AG10803 (cell line): ENCODE measurements at places on chromosomes 12 and 14.
A peak's percentile ranks its signal among the peaks of the same experiment; 100 is the strongest.

DNA sequence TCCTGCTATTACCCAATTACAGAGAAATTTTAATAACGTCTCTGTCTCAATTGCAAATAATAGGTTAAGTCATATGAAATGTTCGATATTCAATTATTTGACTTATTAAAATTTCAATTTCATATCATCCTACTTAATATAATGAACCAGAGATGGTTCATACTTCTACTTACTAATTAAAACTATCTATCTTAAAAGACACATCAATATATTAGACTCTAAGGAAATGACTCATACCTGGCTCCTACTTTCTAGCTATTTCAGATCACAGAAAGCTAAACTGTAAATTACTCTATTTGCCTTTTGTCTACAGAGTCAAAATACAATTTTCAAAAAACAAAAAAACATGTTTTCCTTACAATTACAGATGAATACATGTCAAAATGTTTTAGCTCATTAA, 99.6 kb downstream of the CAPZA3 start:
- DNase-seq: no peak

DNA sequence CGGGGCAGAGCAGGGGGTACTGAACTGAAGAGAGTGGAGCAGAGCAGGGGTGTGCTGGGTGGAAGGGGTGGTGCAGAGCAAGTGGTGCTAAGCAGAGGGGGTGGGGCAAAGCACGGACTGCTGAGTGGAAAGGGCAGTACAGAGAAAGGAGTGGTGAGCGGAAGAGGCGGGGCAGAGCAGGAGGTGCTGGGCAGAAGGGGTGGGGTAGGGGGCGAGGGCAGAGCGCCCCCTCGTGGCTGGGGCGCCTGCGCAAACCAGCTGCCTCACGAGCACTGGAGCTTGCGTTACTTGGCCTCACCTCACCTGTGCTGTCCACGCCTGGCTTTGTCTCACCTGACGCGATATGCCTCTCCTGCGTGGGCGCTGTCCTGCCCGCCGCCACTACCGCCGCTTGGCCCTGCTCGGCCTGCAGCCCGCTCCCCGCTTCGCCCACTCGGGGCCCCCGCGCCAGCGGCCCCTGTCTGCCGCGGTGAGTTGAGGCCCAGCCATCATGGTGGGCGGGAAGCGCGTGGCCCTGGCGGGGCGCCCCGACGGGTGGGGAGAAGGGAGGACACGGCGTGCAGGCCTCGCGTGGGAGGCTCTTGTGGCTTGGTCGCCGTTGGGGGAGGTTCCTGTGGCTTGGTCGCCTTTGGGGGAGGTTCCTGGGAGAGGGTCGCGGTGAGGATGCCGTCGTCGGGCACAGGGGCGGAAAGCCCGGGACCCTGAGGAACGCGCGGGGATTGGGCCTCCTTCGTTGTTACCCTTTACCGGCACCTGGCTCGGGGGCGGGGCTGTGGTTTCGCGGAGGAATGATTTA, at the start of gene COX8C:
COX8C (plus strand) TSS at position 257 of the 796 bp plus-strand sequence; CDS start at position 344, 87 bp downstream.
- DNase-seq: no peak

GRCh38 chr12:15650399-15651128, 138.6 kb downstream of the EPS8 start:
- no peak for DNase-seq

GRCh38 chr12:123149088-123149487, 1.8 kb downstream of the PITPNM2 start:
- no peak for DNase-seq

DNA sequence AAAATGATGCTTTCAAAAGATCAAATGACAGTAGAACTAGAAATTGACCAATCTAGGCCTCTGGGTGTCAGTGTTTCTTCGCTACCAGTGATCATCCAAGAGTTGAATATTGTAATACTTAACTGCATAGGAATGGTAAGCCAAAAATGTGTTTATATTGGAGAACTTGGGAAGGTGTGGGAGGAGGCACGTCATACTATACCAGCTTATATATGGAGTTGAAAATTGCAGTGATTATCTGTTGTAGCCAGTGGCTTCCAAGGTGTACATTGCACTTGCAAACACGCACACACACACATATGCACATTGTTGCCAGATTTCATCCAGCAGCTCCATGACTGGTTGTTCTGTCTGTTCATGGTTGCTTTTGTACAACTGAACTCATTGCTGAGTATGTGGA, 36.1 kb downstream of the EID3 start:
- no peak for DNase-seq

DNA sequence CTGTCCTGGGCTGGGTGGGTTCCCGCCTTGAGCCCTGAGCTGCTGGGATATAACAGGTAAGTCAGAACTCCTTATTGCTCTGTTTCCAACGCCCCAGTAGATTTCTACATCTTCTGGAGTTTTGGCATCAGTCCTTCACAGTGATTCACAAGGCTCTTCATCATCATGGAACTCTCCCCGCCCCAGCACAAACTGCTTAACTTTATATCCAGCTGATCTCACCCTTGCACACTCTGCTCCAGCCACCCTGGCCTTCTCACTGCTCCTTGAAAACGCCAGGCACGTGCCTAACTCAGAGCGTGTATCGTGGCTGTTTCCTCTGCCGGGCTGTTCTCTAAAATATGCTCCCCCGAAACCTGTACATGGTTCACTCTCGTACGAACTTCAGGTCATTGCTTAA, 264.9 kb downstream of the NOVA1 start:
- peak; percentile 4 for DNase-seq

- no peak for DNase-seq
These were observed 874 bp upstream of the RNU6-8 start for GRCh38 chr14:32203928-32204357.

GRCh38 chr14:105901226-105901625, 374.8 kb downstream of the TMEM121 start:
- DNase-seq: no peak
